ENCODE measurements at places on chromosomes 11 and 22.

- no peak for DNase-seq
These were observed 247.1 kb downstream of the MIAT start for GRCh38 chr22:26904483-26904882.

DNA sequence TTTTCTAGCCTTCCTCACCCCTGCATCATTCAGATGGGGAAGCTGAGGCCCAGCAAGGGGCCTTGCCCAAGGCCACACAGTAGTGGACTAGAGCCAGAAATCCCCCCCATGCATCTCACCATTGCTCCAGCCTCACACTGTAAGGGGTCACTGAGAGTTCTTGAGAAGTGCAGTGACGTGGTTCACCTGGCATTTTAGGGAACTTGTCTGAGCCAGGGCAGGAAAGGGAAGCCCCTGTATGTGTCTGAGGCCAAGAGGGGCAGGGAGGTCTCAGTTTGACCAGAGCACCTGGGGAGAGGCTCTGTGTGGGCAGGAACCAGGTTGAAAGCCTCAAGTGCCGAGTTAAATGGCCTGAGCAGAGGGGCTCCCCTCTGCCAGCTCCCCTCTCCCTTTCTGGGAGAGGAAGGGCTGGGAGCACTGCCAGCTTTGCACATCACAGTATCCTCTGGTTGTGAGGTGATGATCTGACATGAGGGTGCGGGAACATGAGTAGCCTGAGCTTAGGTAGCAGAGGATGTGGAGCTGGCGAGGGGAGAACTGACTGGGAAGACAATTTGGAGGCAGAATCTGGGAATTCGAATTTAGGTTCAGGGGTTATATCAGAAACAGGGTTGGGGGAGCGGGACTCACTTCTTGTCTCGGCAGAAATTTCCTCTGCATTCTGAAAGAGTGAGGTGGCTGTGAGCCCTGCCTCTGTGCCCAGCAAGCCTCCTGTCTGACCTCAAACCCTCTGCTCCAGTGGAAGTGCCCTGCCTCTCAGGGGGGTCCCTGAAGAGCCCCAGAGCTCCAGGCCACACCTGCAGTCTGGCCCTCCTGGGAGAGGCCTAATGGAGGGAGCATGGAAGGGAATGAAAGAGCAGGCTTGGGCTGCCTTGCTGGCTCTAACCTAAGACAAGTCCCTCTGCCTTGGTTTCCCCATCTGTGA lies 14.6 kb downstream of the ARHGEF17 start:
- DNase-seq = no peak

GRCh38 chr22:40908895-40909294 lies 42.3 kb upstream of the RBX1 start:
- no peak for DNase-seq

DNA sequence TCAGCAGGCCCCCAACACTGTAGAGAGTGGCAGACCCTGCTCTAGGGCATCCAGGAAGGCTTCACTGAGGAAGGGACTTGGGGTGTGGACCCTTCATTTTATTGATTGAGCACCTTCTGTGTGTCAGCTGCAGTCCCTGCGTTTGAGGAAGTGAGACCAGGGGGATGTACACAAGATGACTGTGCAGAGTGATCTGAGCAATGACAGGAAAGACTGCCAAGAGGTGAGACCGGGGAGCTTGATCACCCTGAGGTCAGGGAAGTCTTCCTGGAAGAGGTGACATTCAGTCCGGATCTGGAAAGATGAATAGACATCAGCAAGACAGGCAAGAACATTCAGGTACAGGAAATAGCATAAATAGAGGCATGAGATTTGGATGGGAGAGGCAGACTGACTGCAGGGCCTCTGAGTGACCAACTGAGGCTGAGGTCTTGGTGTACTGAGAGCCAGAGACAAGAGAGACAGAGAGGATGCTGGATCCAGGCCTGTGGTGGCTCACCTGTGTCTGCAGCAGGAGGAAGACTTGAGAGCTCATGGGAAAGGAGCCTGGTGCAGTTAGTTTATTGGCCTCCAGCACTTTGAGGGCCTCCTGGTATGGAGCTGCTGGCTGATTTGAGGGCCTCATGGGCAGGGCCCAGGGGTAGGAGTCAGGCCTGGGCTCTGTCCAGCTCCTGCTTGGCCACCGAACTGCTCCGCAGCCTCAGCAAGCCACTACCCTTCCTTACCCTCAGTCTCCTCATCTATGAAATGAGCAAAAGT lies 5.2 kb downstream of the DGAT2 start:
- no peak for DNase-seq

GRCh38 chr22:49517667-49518185 lies 309.9 kb downstream of the BRD1 start:
- no peak for DNase-seq

DNA sequence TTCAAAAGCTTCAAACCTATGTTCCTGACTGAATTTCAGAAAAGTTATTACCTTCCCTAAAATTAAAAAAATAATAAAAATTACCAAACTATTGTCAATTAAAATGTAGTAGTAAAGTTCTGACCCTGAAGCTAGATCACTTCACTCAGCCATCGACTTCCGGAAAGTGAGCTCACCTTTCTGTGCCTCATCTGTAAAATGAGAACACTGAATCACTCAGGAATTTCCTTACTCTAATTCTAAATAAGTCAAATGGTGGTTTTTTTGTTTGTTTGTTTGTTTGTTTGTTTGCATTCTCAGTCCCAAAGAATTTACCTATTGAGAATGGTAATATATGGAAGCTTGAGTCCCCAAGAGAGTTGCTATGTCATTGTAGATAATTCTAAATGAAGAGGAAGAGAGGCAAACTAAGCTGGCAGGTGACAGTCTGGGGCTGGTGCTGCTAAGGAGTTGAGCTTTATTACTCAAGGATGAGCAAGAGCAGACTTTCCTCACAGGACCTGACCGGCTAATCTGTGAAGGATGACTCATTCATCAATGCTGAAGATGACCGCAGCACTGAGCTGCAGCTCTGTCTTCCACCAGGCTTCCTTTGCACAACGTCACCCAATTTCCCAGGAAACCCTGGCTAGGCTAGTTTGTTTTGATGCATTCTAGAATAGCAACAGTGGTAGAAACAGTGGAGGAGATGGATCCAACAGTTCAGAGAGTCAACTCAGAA lies 248.8 kb downstream of the RAB38 start:
- DNase-seq = no peak

DNA sequence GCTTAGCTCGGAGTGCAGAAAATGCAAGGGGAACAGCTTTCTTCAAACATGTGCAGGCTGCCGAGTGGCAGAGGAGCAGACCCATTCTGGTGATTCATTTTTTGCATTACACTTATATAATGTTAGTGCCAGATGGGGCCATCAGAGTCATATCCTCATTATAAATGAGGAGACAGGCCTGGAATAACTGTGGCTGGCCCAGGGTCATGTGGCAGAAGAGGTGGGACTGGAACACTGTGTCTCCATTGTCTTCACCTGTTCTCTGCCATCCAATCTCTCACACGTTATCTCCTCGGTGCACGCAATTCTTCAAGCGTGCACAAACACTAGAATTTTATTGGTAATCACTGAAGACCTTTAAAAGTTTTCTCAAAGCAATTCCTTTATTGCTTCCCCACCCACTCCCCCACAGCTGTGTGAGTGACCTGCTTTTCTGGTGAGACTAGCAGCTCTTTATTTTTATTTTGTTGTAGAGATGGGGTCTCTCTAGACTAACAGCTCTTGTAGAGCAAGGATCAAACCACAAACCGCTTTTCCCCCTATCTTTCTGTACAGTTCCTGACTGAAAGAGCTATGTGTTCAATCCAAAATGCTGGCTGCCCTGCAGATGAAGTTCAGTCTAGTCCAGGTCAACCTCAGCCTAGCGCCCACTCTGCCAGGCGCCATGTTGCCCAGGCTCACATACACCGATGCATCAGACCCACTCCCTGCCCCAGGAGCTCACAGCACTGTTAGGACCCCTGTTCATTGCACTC lies 75.3 kb downstream of the ST3GAL4 start:
- DNase-seq = no peak

DNA sequence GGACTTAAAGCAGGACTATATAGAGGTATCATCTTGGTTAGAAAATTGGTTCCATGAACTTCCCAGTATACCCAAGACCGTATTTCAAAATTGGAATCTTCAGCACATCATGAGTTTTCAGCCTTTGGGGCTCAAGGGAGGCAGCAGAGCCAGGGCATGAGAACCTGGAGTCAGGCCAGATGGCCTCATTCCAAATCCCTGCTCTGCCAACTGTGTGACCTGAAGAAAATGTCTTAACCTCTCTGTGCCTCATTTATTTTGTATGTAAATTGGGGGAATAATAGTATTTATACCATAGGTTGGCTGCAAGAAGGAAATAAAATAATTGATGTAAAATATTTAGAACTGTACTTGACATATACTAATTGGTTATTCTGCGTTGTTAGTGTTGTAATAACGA lies 987.6 kb downstream of the TBC1D22A start:
- DNase-seq = no peak

DNA sequence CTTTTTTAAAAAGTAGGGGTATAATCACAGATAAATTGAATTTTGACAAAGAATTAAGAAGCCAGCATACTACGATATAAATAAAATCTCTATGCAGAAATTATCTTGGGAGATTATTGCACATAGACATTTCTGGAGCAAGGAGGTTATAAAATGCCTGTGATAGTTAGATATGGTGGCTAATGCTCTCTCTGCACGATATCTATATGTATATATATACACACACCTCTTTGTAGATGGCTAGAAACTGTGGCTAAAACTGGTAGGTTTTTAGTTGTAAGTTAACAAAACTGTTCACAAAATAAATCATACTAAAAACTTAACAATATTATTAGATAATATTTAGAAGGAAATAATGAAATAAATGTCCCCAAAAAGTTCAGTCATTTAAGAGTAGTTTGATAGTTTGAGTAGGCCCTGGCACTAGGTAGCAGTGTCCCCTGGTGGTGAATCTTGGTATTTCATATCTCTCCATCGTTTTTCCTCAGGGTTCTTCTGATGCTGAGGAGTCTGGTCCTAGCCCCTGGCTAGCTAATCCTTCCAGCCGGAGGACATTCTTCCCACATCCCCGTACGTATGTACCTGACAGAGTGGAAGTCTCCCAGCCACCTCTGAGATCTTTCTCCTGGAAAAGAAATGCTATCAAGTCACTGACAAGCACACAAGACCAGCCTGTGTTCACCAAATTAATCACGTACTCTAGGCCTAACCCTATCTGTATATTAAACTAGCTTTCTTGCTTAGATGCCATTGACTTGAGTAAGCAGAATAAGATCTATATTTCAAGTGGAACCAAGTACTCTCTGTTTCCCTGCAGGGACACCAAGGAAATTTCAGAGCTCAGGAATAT lies 32.2 kb downstream of the ART5 start:
- DNase-seq = no peak

- DNase-seq = no peak
These were observed 17.5 kb upstream of the GAL start for GRCh38 chr11:68666849-68667248.

GRCh38 chr11:83695046-83695445 lies 408.9 kb upstream of the CCDC90B start:
- no peak for DNase-seq

- no peak for DNase-seq
These were observed 824 bp upstream of the CBX6 start for GRCh38 chr22:38872831-38873248.

DNA sequence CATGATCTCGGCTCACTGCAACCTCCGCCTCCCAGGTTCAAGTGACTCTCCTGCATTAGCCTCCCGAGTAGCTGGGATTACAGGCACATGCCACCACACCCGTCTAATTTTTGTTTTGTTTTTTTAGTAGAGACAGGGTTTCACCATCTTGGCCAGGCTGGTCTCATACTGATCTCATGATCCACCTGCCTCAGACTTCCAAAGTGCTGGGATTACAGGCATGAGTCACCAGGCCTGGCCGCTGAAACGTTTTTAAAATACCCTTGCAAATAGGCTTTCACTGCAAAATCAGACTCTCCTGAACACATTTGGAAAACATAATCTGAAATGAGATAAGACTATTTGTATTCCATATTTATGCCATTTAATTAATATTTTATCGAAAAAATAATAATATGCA lies 826.1 kb upstream of the CNTN5 start:
- no peak for DNase-seq

DNA sequence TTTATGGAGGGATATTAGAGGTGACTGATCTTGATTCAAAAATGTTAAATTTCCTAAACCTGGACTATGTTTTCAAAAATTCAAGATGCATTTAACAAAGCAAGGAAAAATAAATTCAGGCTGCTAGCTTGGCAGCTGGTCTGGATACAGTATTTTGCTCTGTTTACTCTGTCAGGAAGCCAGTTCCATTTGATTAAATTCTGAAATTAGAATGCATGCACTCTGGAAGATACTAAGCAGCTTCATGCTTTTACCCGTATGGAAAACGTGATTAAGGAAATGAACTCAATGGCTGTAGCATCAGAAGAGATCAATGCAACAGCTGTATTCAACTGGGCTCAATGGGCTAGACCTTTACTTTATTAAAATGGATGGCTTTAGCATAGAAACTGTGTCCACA lies 14.2 kb downstream of the C11orf71 start:
- no peak for DNase-seq

GRCh38 chr11:127073621-127074020 lies 73.1 kb upstream of the KIRREL3 start:
- no peak for DNase-seq

- DNase-seq = no peak
These were observed 10.7 kb downstream of the LRFN4 start for GRCh38 chr11:66867425-66868040.

DNA sequence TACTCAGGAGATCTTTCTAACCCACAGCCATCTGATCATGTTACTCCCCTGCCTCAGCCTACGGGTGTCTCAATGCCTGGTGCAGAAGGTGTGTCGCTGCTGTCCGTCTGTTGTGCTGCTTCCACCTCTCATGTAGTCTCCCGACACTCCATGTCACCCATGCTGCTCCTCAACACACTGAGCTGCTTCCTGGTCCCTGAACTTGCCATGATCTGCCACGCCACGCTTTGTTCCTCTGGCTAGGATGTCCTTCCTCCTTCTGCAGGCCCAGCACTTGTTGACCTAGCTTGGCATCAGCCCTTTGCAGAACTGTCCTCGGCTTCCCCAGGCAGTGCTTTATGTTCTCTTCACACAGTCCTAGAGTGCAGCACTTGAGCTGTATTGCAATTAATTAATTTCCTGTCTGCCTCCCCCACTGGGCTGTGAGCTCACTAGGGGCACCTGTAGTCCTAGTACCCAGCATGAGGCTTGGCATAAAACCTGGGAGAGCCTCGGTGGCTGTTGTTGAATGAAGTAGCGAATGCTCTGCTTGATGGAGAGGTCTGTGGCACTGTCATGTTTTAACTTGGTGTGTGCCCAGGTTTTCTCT lies 9.5 kb downstream of the GTPBP1 start:
- no peak for DNase-seq

GRCh38 chr11:126587541-126587940 lies 232.1 kb downstream of the ST3GAL4 start:
- no peak for DNase-seq
